Activated T-helper 9 cell treated with anti-CD3 and anti-CD28 coated beads, Interleukin-2, amount 50 U/mL, for 16 hours (primary cell): ENCODE measurements at places on chromosomes 1 and 21.

GRCh38 chr1:8133657-8134430 is 107.7 kb upstream of the ERRFI1 start:
- DNase-seq = no peak

DNA sequence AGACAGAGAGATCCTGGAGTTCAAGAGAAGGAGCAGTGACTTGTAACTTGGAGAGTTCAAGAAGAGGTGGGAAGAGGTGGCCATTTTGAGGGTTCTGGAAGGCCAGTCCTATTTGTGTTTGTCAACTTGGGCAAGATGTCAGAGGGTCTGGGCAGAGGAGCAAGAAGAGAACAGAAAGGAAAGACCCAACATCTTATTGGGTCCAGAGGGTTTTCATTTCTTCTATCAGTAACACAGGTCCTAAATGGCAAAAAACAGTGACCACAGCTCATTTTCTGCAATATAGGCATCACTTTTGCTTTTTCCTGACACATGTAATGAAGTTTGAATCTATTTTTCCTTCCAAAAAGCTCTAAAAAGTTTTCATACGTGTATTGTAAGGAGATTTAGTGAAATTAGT is 38.3 kb upstream of the MAP10 start:
- no peak for DNase-seq

- no peak for DNase-seq
These were observed 150.0 kb downstream of the ADSS2 start for GRCh38 chr1:244301595-244302130.

DNA sequence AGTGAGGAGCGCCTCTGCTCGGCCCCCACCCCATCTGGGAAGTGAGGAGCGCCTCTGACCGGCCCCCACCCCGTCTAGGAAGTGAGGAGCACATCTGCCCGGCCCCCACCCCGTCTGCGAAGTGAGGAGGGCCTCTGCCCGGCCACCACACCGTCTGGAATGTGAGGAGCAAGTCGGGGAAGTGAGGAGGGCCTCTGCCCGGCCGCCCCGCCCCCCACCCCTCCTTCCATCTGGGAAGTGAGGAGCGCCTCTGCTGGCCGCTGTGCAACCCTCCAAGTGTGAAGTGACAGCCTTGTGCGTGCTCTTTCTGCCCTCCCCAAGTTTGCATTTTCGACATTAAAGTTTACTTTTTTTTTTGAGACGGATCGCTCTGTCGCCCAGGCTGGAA is 5.1 kb upstream of the ZZZ3 start:
- DNase-seq = no peak

DNA sequence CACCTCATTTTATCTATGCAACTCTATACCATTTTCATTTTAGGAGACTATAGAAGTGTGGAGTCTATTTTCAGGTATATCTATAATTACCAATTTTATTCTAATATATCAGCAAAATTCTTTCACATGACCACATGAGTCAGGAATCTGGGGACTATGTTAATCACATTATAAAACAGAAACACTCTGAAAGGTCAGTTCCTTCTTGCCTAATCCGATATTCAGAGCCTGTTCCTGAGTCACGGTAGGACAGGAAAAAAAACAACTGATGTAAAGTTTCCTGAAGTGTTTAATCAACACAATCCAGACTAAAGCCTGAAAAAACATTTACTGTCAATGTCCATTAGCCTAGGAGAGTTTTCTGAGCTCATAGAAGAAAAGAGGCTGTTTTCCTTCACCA is 1902.3 kb downstream of the NCAM2 start:
- no peak for DNase-seq

DNA sequence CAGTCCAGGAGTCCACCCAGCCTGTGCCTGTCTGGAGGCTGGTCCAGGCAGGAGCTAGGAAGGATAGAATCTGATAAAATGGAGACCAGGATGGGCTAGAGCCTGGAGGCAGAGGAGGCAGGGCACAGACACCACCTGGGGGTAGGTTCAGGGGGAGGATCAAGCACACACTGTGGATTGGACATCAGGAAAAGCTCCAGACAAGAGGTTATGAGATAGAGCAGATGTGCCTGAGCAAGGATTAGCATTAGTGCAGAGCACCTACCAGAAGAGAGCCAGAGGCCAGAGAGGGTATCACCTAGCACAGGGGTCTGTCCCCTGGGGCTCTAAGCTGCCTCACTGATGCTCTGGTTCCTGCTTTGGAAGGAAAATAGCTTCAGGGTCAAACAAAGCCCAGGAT is 216.7 kb upstream of the ZC3H12A start:
- DNase-seq = no peak

DNA sequence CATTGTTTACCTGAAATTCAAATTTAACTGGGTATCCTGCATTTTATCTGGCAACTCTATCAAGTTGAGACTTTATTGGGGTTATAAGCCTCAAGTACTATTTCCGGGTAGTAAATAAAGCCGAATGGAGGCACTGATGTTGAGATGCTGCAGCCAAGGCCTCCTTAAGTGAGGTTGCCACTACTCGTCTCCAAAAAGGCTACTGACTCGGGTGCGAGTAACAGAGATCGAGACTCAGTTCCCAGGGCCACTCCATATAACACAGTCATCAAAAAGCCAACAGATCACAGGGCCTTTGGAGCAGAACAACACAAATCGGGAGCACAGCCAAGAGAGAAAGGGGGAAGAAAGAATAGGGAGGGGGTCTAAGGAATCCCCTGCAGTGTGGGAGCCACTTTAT is 524 bp downstream of the COPA start:
- DNase-seq = no peak
